Activated T-helper 2 cell treated with anti-CD3 and anti-CD28 coated beads, Interferon-gamma antibody, Interleukin-2, Interleukin-4, amounts not matched to agents 10 μg/mL and 5 μg/mL and 100 μg/mL, durations not matched to agents 14 hours and 24 hours and 36 hours (primary cell): ENCODE measurements at places on chromosomes 2 and 18.

DNA sequence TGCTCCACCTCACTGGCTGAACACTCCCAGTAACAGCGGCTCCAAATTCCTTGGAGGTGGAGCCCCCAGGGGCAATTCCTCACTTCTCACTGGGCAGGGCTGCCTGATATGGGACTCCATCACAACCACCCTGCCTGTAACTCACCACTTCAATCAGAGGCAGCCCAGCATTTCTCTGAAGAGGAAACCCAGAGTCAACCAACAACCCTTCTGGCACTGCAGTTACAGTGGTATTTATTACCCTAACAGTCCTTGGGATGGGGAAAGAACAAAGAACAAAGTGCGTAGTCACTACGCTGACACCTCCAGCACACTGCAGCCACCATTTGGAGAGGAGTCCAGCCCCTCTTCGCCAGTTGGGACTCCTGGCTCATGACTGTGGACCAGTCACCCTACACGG, 85.7 kb upstream of the GALNT13 start:
- no peak for DNase-seq

DNA sequence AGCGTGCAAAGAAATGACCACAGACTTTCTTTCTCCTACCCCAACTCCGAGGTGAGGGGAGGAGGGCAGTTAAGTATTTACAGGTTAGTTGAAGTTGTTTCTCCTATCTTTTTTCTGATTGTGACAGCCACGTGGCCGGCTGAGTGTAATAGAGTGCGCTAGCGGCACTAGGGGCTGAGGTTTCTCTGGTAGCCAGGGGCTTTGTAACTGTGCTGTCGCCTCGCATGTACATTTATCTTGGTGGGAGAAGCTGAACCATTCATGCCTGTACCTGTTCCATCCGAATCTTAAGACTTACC, 214.1 kb upstream of the STON1 start:
- peak; percentile 43 for DNase-seq

GRCh38 chr18:69588301-69588700, 187.6 kb downstream of the DOK6 start:
- DNase-seq: no peak

DNA sequence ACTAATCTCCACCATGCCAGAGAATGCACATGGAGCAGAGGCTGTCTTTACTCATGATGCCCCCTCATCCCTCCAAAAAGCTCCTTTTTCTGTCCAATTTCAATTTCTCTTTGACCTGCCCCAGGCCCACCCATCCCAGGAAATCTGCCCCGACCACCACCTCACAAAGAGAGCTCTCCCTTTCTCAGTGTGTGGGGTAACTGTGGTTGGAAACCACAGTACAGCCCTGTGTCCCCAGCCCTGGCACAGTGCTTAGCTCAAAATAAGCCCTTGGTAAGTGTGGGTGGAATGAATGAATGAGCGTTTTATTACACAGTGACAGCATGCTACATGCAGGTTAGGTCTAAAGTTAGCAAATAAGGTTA, 43.7 kb upstream of the CAB39 start:
- DNase-seq: no peak

DNA sequence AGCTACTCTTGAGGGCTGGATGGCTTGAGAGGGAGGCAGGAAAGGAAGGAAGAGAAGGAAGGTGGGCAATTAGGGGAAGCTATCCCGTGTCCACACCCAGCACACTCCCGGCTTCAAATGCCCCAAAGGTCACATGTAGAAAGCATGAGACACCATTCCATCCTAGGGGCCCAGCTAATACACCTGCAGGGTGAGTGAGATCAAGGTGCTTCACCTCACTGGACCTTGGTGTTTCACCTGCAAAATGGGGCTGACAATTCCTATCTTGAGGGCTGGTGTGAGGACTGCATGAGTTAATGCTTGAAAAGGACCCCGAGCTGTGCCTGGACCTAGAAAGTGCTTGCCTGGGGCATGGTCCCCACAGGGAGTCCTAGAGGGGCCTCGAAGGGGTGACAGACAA, 50.8 kb upstream of the SMAD7 start:
- no peak for DNase-seq

DNA sequence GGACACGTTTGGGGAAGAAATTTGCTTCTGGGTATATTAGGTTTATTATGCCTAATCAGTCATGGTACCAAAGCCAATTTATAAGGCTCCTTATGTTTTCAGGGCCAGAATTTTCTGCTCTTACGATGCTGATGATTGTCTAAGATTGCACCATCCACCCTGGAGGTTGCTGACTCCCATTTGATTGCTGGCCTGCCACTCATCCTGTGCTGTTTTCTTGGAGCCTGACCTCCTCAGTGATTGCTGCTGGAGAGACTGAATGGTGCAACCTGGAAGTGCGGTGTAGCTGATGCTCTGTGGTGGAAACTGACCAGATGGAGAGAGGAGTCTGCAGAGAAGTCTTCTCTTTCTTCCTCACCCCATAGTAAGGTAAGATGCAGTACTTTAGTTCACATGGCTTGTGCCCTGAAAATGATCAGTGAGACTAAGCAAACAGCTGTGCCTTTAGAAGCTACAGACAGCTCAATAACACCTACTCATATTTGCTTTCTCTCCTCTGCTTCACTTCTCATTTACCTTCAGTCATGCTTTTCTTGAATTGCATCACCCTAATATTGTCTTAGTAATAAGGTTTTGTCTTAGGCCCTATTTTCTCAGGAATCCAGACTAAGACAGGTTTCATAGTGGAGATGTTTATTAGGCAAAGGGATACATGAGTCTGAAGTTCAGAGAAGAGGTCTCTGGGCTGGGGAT, 17.4 kb downstream of the ZNF24 start:
- DNase-seq: no peak

GRCh38 chr18:950882-951495, 46.3 kb downstream of the ADCYAP1 start:
- DNase-seq: no peak

DNA sequence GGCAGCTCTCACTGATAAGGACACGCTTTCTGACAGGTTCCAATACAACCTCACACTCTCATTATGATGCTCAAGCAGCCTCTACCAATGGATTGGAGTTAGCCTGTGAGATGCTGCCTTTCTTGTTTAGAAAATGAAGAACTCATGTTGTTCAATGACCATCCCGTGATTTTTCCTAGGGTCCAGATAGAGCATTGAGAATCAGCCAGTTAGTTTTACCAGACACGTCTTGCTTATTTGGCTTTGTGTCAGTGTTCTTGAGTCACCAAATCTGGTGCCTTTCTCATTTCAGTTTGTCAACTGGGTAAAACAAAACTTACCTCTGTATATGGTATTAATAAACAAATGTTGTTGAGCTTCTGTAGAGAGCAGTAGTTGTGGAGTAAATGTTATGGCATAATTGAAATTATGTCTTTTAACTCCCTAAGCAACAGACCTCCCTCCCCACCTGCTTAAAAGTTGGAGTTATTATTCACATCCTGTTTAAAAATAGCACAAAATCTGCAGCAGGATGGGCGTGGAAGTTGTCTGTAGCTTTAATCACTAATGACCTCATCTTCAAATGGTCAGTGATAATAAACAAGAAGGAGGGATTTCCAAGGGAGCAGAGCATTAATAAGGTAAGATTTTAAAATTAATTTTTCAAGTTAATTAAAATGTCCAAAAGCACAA, 167.3 kb downstream of the HRH4 start:
- no peak for DNase-seq

DNA sequence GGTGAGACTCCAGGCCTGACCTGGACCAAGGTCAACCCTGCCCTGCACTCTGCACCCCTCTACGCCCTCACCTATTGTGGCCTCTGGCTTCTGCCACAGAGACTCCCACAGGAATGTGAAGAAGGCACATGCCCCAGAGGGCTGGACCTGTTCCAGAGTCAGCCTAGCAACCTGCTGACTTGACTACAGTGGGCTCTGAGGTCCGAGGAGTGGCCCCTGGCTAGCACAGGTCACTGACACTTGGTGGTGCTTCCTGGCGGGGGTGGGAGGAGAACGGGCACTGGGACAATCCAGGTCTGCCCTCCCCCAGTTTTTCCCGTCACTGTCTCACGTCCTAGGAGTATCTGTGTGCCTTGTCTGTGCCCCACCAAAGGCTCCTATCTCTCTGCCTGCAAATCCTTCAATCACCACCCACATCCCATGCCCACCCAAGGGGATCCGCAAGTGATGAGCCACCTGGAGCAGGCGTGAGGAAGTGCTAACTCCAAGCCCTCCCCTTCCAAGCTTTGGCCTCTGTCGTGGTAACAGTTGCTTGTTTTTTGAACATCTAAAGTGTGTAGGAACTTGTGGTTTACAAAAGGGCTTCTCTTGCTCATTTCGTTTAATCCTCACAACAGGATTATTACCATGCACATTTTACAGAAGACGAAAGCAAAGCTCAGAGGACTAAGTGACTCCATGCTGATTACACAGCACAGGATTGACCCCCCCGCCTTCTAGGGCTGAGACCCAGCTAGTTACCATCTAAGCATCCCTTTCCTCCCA, 86.2 kb downstream of the MCFD2 start:
- DNase-seq: no peak

DNA sequence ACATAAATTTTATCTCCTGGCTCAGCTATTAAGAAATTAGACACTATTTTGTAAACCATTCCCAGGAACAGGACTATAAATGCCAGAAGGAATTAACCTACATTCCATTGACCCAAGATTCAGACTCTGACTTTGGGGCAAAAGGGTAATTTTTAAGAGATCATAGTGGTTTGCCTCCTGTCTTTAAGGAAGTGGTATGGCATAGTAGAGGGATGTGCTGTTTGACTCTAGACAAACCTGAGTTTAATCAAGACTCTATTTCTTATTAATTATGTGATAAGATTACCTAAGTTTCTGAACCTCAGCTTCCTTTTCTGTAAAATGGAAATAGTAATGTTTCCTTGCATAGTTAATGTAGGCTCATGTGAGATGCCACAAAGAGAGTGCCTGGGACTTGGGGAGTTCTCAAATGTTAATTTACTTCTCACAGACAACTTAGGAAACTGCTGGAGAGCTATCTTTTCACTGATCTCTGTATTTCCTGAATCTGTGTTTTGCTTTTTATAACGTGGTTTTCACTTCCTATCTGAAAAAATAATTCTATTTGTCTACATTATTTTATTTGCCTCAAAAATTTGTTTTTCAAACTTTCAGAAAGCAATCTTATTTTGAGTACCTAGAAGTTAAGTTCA, 11.9 kb upstream of the SLC40A1 start:
- DNase-seq: no peak

GRCh38 chr2:9799011-9799596, 44.2 kb upstream of the TAF1B start:
- no peak for DNase-seq

GRCh38 chr2:127517465-127517864, 8.8 kb downstream of the IWS1 start:
- no peak for DNase-seq

GRCh38 chr18:12773369-12773768, 70.5 kb downstream of the PSMG2 start:
- DNase-seq: no peak

GRCh38 chr18:23159344-23159743, 24.1 kb downstream of the CABLES1 start:
- DNase-seq: no peak

- DNase-seq: no peak
Observed at GRCh38 chr2:132009874-132010521, 151.8 kb downstream of the ANKRD30BL start.

- no peak for DNase-seq
Observed at GRCh38 chr2:127185093-127185492, 35.0 kb downstream of the CYP27C1 start.

- DNase-seq: no peak
Observed at GRCh38 chr2:68512326-68512725, 44.9 kb downstream of the APLF start.

DNA sequence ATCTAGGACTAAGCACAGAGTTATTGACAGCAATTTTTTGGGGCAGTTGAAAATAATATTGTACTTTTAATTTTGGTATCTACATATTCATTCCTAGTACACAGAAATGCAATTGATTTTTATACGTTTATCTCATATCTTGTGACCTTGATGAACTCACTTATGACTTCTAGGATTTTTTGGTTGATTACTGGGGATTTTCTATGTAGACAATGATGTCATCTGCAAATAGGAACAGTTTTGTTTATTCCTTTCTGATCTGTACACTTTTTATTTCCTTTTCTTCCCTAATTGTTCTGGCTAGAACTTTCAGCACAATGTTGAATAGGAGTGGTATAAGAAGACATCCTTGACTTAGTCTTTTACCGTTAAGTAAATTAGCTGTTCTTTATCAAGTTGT, 143.5 kb upstream of the PGAP1 start:
- no peak for DNase-seq

DNA sequence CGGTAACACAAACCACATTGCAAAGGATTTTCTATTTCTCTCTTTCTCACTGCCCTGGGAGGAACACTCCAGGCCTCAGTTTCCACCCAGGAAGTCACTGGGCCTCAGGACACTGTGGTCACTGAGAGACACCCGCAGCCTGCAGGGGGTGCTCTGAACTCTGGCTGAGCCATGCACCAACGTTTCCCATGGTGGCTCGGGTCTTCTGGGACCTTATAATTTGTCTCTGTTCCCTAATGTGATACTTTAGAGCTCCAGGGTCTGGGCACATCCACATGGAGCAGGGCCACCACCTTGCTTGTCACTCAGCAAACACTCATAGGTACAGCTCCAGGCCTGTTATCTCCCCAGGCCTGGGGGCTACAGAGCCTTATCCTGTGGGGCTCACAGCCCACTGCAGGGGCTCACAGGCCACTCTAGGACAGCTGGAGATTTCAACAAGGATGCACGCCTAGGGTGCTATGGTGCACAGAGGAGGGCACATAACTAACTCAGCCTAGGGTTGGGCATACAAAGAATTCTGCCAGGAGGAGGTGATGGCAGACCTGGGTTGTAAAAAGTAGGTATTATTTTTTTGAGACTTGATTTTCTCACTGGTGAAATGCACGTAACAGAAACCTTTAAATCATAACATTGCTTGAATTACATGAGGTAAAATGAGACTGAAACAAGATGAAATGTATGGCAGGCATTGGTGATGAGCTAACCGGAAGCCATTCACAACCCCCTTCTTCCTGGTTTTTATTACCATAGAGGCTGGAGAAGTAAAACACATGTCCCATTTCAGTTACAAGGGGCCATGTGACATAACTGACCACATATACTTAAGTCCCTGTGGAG, 3.0 kb upstream of the HS1BP3 start:
- no peak for DNase-seq

- no peak for DNase-seq
Observed at GRCh38 chr2:28338046-28338817, 54.4 kb upstream of the FOSL2 start.
